NCI-H187 treated with DMSO at 0.1 percent for 48 hours (cell line): ENCODE measurements at places on chromosomes 1 and 21.

DNA sequence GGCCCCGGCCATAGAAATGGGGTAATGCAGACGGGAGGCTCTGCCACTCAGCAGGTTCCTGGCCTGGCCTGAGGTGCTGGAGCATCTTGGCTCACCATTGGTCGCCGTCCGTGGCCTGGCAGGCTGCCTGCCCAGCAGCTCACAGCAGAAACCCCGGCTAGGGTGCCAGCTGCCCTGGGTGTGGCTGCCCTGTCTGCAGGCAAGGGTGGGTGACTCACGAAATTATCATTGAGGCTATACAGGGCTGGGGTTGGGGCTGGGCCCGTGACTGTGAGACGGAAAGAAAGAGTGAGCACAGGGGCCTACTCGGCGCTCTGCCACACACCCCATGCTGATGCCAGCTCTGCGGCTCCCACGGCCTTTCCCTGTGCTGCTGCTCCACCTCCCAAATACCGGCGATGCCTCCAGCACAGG lies 8.0 kb upstream of the PKP1 start:
- no peak for DNase-seq

GRCh38 chr1:228096416-228097332 lies 6.5 kb downstream of the C1orf35 start:
- no peak for DNase-seq

GRCh38 chr1:36675106-36675505 lies 192.4 kb upstream of the CSF3R start:
- DNase-seq = no peak

GRCh38 chr1:96596226-96596922 lies 125.2 kb upstream of the PTBP2 start:
- DNase-seq = no peak

DNA sequence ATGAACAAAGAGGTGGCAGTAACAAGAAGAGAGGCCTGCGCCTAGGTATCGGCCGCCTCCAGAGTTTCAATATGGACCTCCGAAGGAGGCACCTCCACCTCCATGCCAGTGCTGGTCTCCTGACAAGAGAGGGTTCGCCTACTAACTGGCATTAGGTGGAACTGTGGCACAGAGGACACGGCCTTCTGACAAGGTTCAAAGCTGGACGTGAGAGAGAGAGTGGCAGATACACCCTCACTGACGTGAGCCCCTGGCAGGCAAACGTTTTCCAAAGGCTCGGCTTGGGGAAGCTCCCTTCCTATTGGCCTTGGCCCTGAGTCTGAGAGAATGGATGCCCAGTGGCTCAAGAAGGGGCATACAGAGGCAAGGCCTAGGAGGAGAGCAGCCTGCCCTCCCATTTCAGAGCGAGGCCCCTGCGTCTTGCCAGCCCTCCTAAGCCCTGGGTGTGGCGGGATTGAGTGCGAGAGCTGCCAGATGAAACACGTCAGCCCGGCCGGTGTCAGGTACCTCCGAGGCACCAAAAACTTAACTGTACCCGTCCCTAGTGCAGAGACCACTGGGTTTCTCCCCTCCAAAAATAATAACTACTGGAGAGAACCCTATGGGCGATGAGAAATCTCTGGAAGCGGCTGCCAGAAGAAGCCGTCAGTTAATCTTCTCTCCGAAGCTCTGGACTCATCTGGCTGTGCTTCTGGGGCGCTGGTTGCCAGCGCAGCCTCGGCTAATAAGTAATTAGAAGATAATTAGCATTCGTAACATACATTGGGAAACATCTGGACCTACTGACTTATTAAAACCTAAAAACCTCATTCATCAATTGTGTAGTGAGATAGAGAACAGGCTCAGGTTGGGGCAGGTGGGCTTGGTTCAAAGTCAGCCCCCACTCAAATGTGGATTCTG lies 283.6 kb downstream of the NPHP4 start:
- no peak for DNase-seq

DNA sequence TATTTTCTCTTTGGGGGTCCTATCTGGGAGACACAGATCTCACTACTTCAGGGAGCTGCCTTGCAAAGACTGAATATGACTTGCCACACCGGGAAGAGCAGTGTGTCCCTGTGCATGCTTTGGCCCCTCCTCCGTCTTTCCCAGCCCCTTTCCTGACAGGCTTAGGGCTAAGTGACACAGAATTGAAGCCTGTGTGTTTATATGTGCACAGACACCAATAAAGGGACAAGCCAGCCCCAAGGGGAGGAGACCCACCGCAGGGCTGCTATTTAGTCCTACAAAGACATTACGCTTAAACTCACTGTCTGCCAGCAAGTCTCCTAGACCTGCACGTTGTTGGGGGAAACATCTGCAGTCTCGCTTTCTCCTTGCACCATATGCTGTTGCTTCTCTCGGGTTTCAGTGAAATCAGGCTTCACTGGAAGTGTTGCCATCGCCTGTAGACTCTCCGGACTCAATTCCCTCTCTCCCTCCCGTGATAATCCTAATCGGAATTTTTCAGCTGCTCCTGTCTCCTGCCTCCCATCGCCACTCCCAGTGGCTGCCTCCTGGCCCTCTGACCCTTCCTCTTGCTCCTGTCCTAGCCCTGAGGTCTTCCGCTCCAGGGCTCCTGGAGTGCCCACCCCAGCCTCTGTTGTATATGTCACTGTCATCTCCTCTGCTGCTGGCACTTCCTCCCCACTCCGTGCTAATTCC lies 58.5 kb upstream of the LRRC53 start:
- no peak for DNase-seq

GRCh38 chr1:240092301-240093119 lies 827 bp downstream of the FMN2 start:
- no peak for DNase-seq

DNA sequence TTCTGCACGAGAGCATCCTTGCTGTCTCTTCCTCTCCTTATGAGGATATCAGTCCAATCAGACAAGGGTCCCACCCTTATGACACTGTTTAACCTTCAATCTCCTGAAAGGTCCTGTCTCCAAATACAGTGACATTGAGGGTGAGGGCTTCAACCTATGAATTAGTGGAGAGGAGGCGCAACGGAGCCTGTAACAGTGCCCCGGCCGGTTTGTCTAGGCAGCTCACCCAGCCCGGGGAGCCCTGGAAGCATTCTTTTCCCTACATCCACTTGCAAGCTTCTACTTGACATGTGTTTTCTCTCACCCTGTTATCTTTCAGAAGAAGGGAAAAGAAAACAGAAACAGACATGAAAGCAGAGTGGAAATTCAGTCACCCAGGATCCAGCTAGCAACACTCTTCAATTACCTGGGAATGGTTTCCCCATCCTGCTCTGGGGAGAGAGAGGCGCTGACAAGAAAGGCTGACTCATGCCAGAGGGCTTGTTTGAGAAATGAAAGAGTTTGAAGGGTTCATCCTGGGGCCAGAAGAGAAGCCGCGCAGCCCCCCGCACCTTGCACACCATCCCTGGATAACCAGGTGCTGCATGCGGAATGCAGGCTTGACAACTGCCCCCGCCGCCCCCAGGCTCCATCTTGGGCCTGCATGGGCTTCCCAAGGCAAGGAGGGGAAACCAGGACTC lies 394.9 kb downstream of the NPHP4 start:
- no peak for DNase-seq

DNA sequence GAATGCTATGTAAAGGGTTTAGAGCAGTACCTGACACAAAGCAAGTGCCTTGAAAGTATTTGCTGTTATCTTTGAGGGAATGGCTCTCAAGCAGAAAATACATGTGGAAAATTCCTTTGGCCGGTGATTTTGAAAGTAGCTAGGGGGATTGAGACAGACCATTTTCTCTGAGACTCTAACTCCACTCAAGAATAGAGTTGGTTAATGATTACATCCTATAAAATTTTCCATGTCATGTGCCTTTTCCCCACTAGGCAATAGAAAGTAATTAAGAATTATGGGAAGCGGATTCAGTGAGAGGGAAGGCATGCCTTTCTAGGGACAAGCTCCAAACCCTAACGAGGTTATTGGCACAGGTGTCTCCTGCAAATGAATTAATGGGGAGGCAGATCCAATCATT lies 276.0 kb downstream of the GPATCH2 start:
- DNase-seq = no peak

DNA sequence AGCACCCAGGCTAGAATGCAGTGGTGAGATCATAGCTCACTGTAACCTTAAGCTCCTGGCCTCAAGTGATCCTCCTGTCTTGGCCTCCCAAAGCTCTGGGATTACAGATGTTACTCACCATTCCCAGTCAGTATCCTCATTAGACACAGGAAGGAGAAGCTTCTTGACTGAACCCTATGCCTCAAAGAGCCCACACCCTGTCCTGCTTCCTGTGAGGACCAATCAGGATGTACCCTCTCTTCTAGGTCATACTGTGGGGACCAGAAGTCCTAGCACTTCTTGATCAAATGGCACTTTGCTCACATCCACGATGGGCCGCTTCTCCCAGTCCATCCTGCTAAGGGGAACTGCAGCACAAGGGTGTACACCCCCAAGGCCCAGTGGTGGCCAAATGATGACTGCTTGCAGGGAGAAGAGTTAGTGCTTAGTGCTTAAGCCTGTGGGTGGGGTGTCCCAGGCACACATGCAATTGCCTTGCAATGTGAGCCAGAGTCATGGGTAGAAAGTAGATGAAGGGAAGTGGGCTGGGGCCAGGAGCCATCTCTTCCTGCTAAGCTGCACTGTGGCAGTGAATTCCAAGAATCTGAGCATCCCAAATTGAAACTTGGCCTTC lies 9.8 kb downstream of the CD34 start:
- DNase-seq = no peak

DNA sequence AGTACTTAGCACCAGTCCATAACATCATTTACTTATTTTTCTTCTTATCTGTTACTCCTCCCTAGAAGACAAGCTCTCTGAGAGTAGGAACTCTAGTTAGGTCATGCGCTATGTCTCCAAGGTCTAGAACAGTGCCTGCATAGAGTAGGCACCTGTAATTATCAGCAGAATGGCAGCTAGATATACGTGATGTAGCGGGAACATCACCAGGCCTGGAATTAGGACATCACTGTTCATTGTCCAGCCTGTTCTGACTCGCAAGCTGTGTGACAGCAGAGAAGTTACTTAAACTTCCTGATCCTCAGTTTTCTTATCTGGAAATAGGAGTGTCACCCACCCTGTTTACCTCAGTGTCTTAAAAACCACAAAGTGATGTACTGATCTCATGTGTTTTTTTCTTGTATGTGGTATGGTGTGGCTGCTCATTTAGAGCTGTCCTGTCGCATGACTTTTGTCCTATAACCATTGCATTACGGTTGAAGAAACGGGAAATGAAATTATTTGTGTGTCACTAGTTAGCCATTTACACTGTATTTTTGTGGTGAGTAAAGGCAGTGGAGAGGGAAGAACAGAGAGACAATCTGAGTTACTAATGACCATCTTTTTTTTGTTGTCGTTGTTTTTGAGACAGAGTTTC lies 37.1 kb upstream of the EXO1 start:
- DNase-seq = no peak

DNA sequence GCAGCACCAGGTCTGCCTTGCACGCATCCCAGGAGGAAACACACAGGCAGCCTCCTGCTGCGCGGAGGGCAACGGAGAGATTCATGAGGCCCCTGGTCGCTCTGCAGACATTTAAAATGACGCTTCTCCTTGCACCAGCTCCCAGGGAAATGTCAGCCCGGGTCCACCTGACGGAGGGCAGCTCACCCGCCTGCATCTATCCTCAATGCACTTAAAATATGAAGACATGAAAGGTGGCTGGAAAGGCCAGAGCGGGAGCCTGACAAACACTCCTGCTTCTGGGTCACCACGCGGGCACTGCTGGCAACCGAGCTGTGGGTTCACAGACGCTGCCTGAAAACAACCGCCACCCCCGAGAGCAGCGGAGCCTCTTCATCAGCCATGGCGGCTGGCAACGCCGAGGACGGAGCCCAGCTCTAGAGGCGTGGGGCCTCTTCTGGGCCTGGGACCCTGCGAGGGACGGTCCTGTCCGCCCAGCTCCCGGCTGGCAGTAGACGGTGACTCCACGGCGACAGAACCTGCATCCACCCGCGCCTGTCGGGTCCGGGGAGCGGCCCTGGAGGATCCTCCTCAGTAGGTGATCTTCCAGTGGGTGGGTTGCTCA lies 22.7 kb downstream of the POFUT2 start:
- DNase-seq = no peak

GRCh38 chr1:206464456-206464964 lies 5.8 kb upstream of the IKBKE start:
- DNase-seq = no peak

DNA sequence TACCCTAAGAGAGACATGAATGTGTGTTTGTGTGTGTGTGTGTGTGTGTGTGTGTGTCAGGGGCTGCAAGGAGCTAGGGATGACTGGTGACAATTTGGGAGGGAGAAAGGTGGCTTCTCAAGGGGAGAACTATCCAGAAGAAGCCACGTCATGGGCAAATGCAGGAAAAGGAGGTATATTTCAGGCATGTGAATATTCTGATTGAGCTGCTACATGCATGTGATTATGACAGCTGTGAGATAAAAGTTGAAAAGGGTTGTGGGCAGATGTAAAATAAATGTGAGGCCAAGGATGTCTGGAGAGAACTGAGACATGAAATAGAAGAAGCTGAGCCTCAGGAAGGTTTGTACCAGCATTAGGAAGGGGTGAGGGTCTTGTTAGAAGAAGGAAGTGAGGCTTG lies 4.5 kb downstream of the CYP4A11 start:
- no peak for DNase-seq

GRCh38 chr21:18049461-18049860 lies 195.2 kb upstream of the CHODL start:
- no peak for DNase-seq

DNA sequence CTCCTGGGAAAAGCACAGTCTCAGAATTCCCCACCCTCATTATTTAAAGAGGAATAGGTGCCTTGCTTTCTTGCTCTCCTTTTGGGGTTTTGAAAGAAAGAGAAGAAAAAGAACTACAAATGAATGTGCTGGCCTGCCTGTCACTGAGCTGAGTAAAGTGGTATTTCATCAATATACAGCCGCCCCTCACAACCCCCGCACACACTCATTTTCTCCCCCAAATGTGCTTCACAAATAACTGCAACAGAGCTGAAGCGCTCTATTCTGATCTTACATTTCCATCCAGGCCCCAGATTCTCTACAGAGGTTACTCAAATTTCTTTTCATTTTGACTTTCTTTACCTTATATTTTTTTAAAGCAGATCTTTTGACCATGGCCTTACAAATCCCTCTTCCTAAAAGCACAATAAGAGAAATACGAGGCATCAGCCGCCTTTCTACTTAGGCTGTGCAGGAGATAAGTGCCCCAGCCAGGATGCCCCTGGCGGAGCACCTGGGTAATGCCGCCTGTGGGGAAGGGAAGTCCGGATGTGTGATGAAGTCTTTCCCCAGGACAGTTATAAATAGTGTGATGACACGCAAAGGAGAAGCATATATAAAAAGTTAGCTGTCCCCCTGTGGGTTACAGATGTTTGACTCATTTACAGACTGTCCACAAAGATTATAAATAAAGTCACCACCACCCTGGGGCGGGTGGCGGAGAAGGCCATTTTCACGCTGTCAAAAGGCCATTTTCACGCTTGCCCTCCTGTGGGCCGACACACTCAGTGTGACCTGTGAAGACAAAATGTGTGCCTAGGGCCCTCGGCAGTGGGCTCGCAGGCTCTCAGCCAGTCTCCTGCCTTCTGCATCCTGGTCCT lies 6.5 kb downstream of the KCNN3 start:
- no peak for DNase-seq

GRCh38 chr1:12769031-12769430 lies 4.5 kb upstream of the PRAMEF12 start:
- no peak for DNase-seq

GRCh38 chr1:80825067-80825466 lies 975.7 kb upstream of the ADGRL2 start:
- DNase-seq = no peak

- DNase-seq = no peak
These were observed 167.5 kb downstream of the ZNF281 start for GRCh38 chr1:200242110-200243041.

GRCh38 chr1:223256034-223256433 lies 107.9 kb downstream of the SUSD4 start:
- DNase-seq = no peak

GRCh38 chr1:56933606-56934005 lies 32.2 kb downstream of the C8B start:
- no peak for DNase-seq
